ENCODE measurements at places on chromosomes 1 and 21.

GRCh38 chr1:11204396-11205190 is 15.4 kb downstream of the ANGPTL7 start:
- no peak for DNase-seq

- DNase-seq, result no peak
These were observed 6.2 kb upstream of the LRRC40 start for GRCh38 chr1:70211541-70211940.

DNA sequence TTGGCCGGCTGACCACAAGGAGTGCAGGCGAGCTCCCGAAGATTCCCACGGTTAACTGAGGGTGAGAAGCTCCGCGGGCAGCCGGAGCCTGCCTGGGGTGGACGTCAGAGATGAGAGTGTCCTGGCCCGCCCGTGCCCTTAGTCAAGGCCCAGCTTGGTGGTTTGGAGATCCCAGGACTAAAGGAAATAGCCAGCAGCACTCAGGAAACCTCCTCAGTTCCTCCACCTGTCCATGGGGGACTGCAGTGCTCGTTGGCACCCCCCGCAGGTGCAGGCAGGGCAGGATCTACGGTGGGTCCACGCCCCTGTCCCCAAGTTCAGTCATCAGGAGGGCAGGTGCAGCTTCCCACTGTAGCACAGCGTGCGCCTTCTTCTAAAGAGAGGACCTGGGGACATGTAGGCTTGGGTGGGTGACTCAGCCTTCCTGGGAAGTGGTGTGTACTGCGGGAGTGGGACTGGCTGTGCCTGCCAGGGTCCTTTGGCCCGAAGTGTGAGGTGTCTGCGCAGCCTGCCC is 32.5 kb downstream of the SLX9 start:
- DNase-seq, result no peak

DNA sequence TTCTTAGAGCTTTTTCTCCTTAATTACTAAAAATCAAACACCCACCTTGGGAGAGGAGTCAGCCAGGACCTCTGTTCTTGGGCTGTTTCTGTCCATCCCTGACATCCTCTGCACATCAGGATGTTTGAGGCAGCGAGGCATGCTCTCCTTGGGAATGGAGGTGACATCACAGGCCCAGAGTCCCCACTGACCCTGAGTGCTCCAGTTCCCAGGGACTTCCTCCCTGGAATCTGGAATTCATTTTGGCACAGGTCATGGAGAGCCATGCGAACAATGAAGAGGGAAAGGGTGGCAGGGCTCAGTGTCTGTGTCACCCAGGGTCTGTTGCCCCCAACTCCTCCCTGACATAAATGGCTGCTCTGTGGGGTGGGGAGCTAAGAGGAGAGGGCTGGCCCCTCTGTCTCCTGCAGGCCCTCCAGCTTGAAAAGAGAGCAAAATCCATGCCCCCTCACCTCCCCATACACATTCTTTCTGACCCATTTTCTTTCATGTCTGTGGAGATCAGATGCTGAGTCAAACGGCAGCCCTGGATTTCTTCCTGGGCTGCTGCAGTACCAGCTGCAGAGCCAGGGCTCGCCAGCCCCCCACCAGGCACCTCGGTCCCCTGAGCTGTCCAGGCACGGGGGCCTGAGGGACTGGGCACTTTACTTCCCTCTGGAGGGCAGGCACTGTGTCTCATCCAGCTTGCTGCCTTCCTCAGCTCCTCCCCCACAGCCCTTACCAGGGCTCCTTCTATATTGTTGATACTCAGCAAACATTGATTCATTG is 102.0 kb downstream of the NMNAT2 start:
- DNase-seq, result peak; percentile 17

- no peak for DNase-seq
These were observed 1.4 kb upstream of the KRTAP10-4 start for GRCh38 chr21:44571844-44572782.

DNA sequence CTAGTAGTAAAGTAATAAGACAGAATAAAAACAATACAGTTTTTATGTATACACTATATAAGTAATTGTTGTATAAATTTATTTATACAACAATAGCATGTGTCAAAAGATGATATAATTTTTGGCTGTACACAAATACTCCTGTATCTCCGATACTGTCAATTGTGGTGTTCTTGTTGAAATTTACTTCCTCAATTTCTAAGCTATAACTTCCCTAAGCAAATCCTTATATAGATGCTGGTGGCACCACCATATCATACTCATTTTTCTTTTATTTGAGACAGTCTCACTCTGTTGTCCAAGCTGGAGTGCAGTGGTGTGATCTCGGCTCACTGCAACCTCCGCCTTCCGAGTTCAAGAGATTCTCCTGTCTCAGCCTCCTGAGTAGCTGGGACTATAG is 141.0 kb upstream of the HP1BP3 start:
- no peak for DNase-seq

- no peak for DNase-seq
These were observed 58.1 kb upstream of the ANGPTL1 start for GRCh38 chr1:178928976-178929375.

- DNase-seq, result no peak
These were observed 28.1 kb upstream of the RNPC3 start for GRCh38 chr1:103497404-103497803.

GRCh38 chr1:211037095-211037494 is 96.9 kb downstream of the KCNH1 start:
- peak; percentile 58 for DNase-seq

DNA sequence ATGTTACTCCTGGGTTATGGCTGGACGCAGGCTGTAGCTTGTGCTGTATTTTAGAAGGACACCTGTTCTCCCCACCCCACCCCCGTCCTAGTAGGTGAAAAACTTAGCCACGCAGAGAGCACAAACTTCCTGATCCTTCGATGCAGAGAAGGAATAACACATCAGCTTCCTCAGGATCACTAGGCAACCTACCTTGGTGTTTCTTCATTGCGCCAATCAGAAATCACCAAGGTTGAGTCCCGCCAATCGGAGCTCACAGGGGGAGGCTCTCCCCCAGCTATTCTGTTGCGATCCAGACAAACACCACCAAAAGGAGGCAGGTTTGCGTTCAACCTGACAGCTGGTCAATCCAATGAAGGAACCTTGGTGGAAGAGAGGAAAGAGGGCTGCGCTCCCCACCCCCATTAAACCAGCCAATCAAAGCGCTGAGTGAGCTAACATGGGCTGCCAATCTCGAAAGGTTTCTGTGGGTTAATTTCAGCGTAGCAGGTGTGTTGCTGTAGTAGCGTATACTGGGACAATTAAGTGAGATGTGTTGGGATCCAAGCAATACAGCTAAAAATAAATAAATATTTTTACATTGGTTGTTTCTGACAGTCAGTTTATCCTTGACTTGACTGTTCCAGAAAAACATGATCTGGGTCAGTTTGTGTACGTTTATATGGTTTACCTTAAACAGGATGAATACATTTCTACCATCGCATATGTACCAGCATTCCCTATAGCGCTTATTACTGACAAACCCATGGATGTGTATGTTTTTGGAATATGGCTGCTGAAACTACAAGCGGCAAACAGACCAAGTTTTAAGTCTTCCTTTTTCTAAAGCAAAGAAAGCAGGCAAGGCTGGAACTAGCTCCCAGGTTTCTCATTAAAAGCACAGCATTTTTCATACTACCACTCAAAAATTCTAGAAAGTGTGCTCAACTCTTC is at the start of gene GOLPH3L:
GOLPH3L (minus strand) TSS at position 160 of the 933 bp plus-strand sequence. CDS start 2,316 bp downstream, outside the sequence.
- peak; percentile 86 for DNase-seq

GRCh38 chr1:201689647-201690046 is 139.3 kb upstream of the IPO9 start:
- no peak for DNase-seq

- no peak for DNase-seq
These were observed 17.3 kb downstream of the SLC9A1 start for GRCh38 chr1:27137544-27138075.

DNA sequence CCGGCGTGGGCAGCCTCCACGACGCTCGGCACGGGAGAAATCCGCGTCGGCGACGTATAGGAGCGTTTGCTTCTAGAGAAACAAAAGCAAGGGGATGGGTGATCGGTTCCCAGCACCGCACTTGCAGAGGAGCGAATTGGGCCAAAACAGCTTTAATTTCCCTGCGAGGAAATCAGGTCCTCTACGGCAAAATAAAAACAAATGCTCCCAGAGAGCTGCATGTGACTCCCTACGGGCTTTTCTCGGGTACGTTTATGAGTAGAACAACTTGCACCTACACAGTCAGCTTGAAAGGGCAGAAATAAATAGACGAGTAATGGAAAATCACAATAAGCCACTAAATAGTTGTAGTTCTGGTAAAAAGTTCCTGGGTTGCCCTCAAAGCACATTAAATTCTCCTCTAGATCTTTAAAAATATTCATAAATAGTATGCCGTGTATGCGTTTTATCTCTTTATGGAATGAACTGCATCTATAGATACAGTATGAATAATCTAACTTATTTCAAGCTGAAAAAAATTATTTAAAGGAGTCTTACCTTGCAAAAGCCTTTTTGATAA is 1.2 kb downstream of the NHLH2 start:
- DNase-seq, result no peak

DNA sequence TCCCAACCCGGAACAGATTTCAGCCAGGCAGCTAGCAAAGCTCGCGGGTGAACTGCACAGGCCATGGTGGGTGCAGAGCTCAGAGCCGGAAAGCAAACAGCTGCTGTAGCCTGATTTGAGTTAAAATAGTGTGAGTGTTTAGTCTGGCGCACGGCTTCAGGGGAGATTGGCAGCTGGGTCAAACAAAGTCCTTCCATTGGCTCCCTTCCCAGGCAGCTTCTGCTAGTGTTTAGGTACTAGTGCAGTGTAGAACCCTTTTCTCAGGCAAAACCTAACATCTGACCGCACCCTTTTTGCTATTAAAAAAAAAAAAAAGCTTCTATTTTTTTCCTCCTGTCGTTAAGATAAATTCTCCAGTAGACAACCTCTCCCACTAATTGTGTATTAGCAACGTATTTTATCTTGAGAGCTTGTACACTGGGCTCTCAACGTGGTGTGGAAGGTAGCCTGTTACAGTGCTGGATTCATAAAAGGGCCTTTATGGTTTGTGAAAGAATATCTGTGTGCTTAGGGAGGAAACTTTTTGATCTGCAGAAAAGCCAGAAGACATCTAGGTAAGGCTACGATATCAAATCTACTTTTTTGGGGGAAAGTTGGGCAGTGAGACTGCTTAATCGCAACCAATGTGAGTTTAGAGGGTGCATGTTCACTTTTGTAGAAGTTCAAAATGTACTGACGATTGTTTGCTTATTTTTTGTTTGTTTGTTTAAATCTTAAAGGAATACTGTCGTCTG is 689.6 kb downstream of the USP25 start:
- peak; percentile 4 for DNase-seq

DNA sequence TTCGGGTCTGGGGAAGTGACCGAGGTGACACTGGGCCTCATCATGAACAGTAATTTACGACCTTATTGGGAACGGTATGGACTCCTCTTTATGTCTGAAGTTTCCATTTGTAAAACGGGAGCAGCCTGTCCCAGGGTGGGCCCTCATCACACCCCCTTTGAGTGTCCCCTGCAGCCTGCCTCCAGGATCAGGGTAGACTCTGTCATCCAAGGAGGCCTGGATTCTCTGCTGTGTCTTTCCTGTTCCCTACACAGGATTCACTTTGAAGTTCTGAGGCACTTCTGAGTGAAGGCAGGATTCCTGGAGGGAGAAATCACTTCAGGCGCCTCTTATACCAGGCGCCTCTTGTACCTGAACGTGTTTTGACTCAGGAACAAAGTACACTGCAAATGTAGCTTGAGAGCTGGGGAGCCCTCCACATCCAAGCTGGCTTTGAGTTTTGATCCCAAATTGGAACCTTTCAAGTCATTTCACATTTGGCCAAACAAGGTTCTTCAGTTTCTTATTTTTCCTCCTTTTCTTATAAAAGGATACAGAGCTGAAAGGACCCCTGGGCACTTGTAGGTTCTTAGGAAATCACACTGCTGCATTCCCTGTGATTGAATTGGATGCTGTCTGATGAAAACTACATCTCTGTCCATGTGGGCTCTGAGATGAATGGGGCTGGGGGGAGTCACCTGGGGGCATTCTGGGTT is 106.0 kb downstream of the SUSD4 start:
- DNase-seq, result no peak

GRCh38 chr1:234631721-234632125 is 21.7 kb upstream of the IRF2BP2 start:
- DNase-seq, result no peak

- no peak for DNase-seq
These were observed 2.3 kb downstream of the OBSCN start for GRCh38 chr1:228210076-228210651.

GRCh38 chr21:42609811-42610210 is 43.6 kb upstream of the PDE9A start:
- DNase-seq, result no peak

Data from hepatic stellate cell (primary cell).